Gastrocnemius medialis (tissue), 4 donors: ENCODE measurements at places on chromosomes 11 and 22. TPM values are rescaled to one million over a fixed set of nuclear protein-coding genes. Genes with fewer than 3 reads are reported as not detected.

OR51I1 gene
- not detected for total RNA-seq

BCR gene
- total RNA-seq, result 12.0 TPM

RASSF10 gene
- total RNA-seq, result 0.11 TPM

NXPE2 gene
- total RNA-seq, result not detected

CALCB gene
- total RNA-seq, result not detected

ZNF280A gene
- not detected for total RNA-seq

APOL1 gene
- total RNA-seq, result 6.4 TPM

NCR3LG1 gene
- 0.51 TPM for total RNA-seq

SLC22A9 gene
- total RNA-seq, result 0.09 TPM

RTN4R gene
- not detected for total RNA-seq

OR2AG2 gene
- not detected for total RNA-seq

ROBO4 gene
- total RNA-seq, result 11.1 TPM

AGBL2 gene
- total RNA-seq, result not detected
